PC-3 (cell line): ENCODE measurements at places on chromosomes 1 and 21.

GRCh38 chr1:211613108-211613947 is 34.4 kb upstream of the SLC30A1 start:
- DNase-seq = peak; percentile 39

- no peak for DNase-seq
These were observed 46.1 kb upstream of the ABCG1 start for GRCh38 chr21:42172596-42173483.

GRCh38 chr1:60765204-60765603 is 317.2 kb upstream of the NFIA start:
- peak; percentile 71 for DNase-seq

DNA sequence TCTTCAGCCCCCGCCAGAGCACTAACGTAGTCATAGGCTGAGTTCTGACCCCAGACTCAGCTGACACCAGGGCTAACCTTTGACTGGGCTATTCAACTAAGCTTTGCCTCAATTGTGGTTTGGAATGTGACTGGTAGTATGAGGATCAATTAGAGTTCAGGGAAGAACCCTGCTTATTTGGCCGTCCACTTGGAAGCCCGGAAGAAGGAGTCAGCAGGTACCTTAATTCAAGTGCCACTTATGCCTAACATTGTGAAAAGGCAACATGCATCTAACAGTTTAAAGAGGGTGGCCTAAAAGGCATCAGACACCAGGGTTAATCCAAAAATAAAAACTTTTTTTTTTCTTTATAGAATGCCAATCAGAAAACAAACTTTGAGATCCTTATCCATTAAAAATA is 92.3 kb downstream of the BEND5 start:
- DNase-seq = no peak

GRCh38 chr1:22821027-22821426 is 110.4 kb downstream of the EPHB2 start:
- no peak for DNase-seq

GRCh38 chr1:184464757-184465156 is 77.9 kb downstream of the C1orf21 start:
- DNase-seq = no peak

DNA sequence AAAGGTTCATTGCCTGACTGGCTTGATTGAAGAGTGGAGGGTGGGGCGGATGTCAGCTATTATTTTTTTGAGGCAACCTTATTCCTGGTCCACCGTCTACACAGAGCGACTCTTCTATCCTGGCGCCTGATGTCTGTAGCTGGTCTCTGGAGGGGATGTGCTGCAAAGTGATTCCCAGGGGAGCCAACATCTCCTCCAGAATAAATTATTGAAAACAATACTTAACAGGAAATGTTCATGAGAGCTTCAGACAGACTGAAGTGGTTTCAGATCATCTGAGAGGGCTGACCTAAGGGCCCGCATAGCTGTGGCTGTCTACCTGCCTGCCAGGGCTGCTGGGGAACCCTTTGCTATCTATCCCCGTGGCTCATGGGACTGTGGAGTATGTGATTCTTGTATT is 66.7 kb downstream of the TEX35 start:
- no peak for DNase-seq

GRCh38 chr1:3530926-3531818 is 76.7 kb downstream of the ARHGEF16 start:
- DNase-seq = peak; percentile 93

DNA sequence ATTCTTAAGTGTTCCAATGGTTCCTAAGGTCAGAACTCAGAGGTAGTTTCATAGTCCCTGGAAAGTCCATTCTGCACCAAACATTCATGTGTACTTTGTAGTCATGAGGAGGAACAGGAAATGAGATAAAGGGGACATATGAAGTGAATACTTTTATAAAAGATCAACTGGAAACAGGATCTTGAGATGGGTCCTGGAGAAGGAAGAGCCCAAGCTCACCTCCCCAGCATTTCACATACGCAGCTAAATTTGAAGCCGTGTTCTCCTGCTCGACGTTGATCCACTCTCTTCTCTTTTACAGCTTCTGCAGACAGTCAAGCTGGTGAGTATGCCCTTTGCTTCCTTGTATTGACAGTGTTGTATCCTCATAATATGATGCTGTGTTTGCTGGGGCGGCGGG is 429 bp downstream of the FCGR2A start:
- no peak for DNase-seq

DNA sequence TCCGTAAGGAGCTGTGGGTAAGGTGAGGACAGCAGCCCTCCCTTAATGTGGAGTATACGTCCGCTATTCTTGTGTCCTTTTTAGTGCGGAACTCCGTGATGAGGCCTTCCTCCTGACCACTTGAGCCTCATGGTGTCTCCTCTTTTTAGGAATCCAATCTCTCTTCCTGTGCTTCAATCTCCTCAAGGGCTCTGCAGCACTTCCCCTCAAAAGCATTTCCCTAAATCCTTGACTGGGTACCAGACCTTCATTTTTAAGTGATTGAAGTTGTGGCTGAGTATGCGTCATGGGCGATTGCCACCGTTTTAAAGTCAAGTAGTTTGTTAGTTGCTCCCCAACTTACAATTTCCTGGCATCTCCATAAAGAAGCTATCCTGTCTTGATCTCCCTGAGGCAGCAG is 62.8 kb downstream of the SAMSN1 start:
- DNase-seq = no peak

DNA sequence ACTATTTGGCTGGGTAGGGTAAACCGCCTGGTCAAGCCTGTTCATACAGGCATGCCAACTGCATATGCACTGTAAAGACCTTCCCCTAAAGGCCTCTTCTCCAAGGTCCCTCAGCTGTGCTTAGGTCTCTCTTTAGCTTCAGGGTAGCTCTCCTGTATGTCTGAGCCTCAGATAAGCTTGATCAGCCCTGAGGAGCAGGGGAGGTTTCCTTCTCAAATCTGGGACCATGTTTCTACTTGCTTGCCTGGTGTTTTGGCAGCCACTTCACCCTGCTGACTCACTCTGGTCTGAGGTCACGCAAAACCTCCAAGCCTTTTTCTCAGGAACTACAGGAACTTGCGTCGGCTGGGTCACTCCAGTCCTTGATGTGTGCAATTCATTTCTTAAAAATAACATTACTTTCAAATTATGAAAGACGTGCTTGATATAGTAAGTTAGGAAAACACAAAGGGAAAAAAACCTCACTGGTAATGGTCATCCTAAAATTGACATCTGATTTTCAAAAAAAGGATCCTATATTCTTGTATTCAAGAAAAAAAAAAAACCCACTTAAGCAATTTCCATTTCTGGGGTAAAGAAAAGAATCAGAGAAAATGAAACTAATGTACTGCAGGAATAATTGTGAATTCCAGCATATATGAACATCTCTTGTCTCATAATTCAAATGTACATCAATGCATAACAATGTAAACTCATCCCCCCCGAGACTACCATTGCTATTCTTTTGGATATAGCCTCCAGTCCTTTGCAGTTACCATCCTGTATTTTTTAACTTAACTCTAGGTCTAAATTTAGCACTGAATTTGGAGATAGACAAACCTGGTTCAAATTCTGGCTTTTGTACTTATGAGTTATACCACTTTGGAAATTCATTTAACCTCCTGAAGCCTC is 24.8 kb upstream of the RNF19B start:
- peak; percentile 86 for DNase-seq

DNA sequence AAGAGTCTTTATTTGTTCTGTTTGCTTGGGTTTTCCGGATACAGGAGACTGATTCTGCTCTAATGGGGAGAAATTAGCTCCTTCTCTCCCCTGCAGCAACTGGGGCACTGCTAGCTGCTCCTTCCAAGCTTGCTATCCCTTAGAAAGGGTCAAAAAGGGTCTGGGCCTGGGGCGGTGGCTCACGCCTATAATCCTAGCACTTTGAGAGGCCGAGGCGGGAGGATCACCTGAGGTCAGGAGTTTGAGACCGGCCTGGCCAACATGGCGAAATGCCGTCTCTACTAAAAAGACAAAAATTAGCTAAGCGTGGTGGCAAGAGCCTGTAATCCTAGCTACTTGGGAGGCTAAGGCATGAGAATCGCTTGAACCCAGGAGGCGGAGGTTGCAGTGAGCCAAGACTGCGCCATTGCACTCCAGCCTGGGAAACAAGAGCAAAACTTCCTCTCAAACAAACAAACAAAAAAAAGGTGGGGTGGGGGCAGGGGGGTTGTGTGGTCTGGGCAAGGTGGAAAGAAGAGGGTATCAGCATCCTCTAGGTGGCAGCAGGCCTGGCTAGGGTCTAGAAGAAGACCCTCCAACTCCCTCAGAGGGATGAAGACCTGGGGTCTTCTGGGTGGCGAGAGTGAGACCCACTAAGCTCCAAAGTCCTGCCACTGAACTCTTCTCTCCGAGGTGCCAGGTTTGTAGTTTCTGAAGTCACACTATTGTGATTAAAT is 15.4 kb upstream of the TBX15 start:
- no peak for DNase-seq

DNA sequence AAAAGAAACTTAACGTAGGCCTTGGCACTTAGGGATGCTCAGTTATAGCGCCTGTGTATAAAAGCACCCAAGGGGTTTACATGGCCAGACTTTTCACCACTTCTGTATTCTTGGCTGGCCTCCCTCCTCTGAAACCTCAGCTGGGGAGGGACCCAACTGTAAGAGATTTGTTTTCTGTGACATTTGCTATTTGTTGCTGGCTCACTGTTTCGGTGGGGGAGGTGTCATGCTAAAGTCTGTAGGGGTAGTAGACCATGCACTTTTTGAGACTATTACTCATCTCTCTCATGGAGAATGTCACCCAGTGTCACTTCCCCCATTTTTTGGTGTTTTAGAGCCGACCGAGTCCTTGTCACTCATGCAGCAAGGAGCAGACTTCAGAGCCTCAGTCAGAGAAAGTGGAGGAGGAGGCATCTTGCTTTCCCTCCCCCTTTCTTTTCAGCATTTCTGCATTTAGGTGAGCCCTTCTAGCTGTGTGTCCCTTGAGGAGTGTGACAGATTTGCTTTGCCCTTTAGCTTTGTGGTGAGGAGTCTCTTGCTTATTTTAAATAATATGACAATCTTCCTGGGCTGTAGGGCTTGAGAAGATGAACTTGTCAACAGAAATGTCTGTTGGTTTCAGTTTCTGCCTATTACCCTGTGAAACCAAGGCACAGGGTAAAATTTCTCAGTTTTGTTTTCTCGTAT is 160.1 kb downstream of the FASLG start:
- no peak for DNase-seq

DNA sequence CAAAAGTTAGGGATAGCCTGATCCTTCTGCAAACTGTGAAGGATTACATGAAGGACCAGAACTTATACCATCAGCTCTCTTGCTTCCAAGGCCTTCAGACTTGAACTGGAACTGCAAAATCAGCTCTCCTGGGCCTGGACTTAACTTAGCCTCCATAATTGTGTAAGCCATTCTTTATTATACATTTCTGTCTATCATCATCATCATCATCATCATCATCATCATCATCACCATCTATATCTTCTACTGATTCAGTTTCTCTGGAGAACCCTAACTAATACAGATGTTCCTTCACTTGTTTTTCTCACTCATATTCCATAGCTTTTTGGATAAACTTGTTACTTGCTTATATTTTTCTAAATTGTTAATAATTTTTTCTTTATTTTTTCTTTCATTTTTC is 50.0 kb downstream of the PAPPA2 start:
- DNase-seq = no peak

GRCh38 chr1:3676581-3677470 is 24.5 kb downstream of the TP73 start:
- no peak for DNase-seq

- DNase-seq = peak; percentile 75
These were observed 1.5 kb downstream of the UBE2G2 start for GRCh38 chr21:44800103-44800502.

DNA sequence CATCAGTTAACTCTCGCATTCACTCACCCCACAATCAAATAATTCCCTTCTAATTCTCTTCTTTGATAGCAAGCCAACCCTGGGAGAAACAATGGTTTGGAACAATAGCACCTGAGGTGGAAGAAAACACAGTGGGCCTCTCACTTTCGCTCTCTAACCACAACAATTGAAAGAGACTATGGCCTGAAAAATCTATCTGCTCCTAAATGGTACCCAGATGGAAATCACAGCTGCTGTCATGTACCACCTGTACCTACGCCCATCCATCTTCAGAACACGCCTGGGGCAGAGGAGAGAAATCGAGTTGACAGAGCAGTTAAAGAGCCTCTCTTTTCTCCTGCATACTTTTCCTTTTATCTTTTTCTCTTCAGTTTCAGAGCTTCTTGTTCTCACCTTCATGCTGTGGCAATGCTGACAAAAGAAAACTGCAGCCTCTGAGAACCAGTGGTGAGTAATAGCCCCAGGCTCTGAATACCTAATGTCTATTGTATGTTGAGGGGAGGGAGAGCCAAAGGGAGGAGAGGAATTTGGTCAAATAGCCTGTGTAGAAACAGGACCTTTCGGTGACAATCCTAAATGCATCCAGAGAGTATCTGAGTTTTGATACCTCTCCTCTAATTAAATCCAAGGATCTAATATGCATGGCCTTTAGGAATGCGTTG is 57.7 kb downstream of the ZC3H11B start:
- DNase-seq = peak; percentile 97

GRCh38 chr1:173009597-173009996 is 41.1 kb downstream of the TNFSF18 start:
- DNase-seq = no peak

DNA sequence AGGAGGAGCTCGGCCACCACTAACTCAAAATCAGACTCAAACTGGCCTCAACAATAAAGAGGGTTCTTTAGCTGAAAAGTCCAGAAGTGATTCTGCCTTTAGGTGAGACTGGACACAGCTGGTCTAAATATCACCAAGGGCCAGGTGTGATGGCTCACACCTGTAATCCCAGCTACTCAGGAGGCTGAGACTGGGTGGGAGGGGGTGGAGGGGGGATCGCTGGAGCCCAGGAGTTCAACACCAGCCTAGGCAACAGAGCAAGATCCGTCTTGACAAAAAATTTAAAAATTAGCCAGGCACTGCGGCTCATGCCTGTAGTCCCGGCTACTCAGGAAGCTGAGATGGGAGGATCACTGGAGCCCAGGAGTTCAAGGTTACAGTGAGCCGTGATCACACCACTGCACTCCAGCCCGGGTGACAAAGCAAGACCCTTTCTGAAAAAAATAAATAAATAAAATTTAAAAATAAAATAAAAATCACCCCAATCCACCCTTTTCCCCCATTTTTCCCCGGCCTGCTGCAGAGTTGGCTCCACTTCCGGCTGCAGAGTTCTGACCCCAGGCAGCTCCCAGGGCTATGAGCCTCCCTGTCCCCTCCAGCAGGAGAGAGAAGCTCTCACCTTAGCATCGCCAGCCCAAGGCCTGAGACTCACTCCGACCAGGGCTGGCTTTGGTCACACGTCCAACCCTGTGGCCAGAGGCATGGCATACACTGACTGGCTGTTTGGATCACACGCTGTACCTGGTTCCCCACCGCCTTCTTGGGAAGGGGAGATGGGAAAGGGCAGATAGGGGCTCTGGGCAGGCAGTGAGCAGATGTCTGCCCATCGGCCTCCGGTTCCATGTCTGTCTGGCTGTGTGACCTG is 87.3 kb upstream of the IFFO2 start:
- DNase-seq = no peak
